Large intestine (tissue), 12 donors: ENCODE measurements at places on chromosomes 7 and 10. TPM values are rescaled to one million over a fixed set of nuclear protein-coding genes. Genes with fewer than 3 reads are reported as not detected.

INMT gene
- polyA plus RNA-seq, result 10.1 TPM

RTKN2 gene
- 5.7 TPM for polyA plus RNA-seq

HTR7 gene
- polyA plus RNA-seq, result 2.2 TPM

FGL2 gene
- polyA plus RNA-seq, result 50.6 TPM

CASTOR2 gene
- polyA plus RNA-seq, result 4.5 TPM

STAG3 gene
- 15.6 TPM for polyA plus RNA-seq

STEAP1B gene
- polyA plus RNA-seq, result 1.5 TPM

DNA sequence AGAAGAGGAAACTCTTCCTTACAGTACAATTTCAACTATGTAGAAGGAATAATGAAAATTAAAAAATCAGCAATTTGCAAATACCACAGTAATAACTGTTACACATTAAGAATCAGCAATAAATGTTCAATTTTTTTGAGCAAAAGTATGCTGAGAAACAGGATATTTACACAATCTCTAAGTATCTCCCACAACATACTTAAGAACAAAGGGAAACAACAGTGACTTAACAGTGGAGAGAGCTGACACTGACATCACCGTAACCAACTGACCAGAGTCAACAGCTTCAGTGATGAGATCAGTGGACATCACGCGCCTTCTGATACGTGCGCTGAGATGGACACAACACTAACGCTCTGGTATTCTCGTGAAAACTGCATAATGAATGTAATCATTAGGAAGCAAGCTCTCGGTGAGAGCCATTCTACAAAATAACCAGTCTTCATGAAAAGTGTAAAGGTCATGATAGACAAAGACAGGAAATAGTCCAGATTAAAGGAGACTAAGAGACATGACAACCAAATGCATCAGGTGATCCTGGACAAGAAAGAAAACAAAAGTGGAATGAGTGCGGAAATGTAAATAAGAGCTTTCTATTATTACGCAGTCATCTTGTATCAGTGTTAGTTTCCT lies 82.6 kb downstream of the PIP4K2A start:
- DNase-seq, result no peak

GRCh38 chr7:43750016-43750887 lies 8.2 kb upstream of the BLVRA start:
- DNase-seq, result no peak

DNA sequence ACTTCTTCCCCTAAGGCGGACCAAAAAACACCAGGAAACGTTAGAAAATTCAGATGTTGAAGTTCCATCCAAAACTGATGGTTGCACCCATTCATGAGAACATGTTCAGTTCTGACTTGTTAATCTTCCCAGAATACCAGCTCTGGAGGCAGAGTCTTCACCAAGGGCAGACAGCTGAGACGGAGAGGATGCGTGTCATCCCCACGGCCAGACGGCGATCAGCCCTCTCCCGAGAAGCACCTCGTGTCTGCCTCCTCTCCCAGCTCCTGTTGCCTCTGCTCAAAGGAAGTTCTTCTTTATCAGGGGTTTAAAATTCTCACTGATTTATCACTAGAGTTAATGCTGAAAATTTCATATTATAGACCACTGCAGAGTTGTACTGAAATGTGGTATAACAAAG lies 269.7 kb downstream of the ZMYND11 start:
- no peak for DNase-seq

DNA sequence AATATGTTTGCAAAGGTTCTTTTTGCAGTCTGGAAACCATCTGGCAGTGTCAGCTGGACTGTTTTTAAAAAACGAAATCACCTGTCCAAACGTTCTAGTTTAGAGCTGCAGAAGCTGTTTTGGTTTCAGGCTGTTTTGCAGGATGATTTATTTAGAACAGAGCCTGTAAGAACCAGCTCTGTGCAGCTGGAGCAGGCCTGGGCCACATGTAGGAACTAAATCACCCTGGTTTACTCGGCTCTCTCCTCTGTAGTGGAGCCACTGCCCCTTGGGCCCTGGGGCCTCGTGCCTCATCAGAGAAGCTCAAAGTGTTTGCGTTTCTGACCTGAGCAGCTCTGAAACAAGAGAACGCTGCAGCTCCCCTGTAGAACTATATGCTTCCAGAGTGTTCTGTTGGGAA lies 142.5 kb downstream of the ACTR3B start:
- DNase-seq, result no peak

DNA sequence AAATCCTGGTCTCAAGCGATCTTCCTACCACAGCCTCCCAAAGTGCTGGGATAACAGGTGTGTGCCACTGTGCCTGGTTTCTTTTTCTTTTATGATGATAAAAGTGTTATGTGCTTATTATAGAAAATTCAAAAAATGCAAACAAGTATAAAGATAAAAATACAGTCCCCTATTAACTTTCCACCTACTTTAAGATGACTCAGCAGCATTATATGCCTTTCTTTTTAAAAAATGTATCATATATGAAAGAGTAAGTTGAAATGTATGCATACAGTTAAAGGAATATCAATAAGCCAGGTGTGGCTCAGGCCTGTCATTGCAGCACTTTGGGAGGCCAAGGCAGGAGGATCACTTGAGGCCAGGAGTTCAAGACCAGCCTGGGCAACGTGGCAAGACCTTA lies 216.9 kb upstream of the GALNT17 start:
- no peak for DNase-seq

DNA sequence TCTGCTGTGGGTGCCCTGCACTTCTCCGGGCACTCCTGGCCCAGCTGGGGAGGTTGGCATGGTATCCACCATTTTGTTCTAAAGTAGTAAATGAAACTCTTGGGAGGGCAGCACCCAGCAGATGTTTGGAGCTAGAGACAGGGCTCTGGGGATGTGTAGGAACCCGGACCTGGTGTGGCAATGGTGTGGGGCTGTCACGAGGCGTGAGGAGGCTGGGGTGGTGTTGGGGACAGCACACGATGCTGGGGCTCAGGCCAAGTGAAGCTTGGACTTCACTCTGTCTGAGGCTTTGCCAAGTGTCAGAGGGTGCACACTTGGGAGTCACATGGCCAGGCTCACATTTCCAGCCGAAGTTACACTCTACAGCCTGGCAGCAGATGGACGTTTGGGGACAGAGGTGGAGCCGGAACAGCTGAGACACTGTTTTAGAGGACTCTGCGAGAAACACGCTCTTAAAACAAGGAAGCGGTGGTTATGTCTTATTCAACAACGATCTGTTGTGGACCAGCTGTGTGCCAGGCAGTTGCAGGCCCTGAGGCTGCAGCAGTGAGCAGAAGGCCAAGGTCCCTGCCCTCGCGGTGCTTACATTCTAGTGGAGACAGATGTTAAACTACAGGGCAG lies 118.2 kb downstream of the CUX1 start:
- no peak for DNase-seq

DNA sequence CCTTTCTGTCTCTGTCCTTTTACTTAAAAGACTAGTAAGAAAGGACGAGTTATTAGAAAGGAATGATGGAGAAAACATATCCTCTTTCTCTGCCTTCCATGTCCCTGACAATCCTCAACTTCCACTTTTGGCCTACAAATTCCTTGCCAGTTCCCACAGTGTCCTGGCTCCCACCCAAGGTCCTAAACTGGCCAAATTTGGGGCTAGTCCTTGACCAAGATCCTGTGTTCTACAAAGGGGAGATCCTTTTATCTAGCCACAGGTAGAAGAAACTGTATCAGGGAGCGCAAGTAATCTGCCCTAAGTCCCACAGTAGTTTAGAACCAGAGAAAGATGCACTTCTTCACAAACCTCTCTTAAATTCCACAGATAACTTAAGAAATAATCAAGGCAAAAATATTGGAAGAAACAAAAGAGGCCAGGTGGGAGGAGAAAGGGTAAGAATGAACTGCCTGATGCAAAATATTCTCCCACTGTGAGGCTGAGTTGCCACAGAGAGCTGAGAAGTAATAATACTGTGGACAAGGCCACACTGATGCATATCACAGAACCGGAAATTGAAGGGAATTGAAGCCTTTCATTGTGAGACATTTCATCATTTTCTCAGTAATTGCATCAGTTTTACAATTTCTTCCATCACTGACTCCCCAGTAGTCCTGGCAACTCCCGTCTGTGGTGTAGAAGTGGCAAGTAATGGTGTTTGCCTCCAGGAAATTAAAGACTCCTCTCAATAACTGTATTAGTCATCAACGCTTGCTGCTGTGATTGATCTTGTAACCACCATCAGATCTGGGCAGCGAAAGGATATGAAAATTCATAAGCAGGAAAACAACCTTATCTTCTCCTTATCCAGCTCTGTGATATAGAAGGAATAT lies 47.2 kb downstream of the DNAJC12 start:
- no peak for DNase-seq

DNA sequence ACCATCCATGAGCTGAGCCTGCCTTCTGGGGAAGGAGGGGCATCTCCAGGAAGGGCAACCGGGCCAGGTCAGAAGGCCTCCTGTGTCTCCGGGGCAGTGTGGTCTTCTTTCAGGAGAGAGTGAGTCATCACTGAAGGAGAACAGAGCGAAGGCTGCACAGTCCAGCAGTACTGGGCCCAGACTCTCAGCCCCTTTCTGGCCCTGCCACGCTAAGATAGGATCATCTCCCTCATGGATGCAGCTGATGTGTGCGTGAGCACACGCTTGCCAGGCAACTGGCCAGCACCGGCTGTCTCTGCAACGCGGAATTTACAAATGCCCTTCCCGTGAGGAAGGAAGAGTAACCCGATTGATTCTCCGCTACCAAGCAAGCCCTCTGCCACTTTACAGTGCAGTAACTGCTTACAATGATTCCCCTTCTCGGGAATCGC lies 328.2 kb downstream of the TNS3 start:
- peak; percentile 78 for DNase-seq

DNA sequence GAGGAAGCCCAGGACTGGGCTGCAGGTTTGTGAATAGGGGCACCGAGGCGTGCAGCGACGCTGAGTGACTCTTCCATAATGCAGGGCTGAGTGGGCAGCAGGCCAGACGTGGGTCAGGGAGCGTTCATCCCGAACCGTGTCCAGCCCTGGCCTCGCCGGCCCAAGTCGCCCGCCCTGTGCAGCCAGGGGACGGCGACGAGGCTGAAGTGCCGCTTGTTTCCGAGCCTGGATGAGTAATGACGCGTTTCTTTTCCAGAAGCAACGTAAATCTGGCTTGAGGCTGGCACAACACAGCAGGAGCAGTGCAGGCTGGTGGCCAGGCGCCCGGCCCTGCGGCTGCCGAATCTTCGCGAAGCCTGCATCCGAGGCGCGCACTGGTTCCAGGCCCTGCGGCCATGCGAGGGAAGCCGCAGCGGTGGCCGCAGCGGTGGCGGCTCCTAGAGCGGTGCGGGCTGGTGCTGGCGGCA lies 74.0 kb upstream of the SEC61G start:
- DNase-seq, result no peak

- DNase-seq, result no peak
These were observed 44.3 kb downstream of the IL6 start for GRCh38 chr7:22771194-22771871.

DNA sequence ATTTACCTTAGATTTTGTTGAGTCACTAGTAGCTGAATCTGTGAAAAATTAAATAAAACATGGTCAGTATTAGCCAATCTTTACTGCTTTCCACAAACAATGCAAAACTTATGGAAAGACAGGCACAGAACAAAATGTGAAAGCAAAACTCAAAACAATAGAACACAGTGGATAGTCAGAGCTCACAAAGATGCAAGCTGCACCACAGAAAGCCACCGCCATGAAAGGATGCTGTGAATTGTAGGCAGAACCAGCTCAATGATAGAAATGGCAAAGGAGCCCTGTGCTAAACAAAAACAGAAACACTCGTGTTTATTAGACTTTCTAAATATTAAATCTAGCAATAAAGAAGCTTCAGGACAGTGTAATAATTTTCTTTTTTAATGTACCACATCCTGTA lies 134.4 kb downstream of the ARHGAP21 start:
- DNase-seq, result no peak

DNA sequence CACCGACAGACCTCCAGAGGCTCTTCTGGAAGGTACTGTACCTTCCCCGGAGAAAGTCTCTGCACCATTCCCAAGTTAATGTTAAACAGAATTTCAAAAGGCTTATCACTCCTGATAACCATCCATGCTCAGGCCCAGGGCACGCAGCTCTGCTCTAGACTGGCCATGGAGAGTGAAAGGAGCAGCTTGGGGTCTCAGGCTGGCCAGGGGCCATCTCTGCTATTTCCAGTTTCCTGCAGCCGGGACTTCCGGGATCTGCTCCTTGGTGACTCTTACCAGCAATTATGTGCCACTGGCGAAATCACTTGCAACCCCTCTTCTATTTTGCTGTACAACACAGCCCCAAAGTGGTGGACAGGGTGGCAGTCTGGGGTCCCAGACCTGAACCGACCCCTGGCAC lies 6.0 kb downstream of the CLDN15 start:
- no peak for DNase-seq

DNA sequence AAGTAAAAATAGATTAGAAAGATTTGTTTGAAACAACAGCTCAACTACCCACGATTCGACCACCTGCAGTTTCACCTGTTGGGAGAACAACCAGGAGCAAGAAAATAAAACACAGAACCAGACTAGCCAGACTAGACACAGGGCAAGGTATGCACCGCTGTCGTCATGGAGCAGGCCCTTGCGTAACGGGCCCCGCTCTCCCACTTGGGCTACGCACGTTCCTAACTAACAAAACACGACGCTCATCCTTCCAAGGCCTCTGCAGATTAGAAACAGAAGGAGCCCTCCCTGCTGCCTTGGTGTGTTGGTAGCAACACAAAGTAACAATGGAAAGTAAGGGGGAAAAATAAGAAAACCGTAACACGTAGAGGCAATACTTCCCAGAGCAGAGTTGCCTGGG lies 45.1 kb upstream of the ELMO1 start:
- DNase-seq, result no peak

- no peak for DNase-seq
These were observed 42.7 kb upstream of the PITRM1 start for GRCh38 chr10:3215153-3215775.

- DNase-seq, result no peak
These were observed 107.3 kb downstream of the CYTH3 start for GRCh38 chr7:6165075-6165474.

- DNase-seq, result no peak
These were observed 115.5 kb upstream of the CREB5 start for GRCh38 chr7:28296571-28297483.
